ENCODE measurements at places on chromosomes 12 and 14.
A peak's percentile ranks its signal among the peaks of the same experiment; 100 is the strongest.

GRCh38 chr14:86756521-86757190, 1226.7 kb downstream of the FLRT2 start:
- DNase-seq: no peak

GRCh38 chr12:110846615-110847566, at the start of gene CCDC63:
Gene CCDC63 (plus strand): TSS chr12:110846987. CDS start chr12:110852955, 5,968 bp downstream.
- DNase-seq: peak; percentile 36

DNA sequence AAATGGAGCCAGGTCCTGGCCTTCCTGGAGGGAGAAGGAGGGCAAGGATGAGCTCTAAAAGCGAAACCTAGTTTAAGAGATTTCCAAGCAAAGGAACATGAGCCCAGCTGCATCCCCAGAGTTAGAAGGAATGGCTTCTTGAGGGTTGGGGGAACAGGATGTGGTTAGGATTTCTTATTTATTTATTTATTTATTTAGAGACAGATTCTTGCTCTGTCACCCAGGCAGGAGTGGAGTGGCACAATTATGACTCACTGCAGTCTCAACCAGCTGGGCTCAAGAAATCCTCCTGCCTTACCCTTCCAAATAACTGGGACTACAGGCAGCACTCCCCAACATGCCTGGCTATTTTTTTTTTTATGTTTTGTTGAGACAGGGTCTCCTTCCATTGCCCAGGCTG, 25.3 kb upstream of the TMEM106C start:
- no peak for DNase-seq

DNA sequence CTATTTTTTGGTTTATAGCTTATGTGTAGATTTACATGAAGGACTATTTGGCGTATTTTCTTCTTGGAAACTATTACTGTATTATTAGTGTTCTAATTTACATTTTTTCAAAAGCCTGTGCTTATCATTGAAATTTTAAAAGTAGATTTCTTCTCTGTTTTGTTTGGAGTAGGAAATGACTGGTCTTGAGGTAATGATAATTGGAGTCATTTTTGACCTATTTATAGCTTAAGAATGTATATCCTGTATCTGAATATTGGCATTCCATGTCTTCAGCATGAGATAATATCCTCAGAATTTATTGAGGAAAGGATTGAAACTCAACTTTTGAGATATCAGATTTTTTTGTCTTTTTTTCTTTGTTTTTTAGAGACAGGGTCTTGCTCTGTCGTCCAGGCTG, 193.4 kb downstream of the ERC1 start:
- DNase-seq: no peak

GRCh38 chr12:71848212-71848611, 8.7 kb downstream of the TBC1D15 start:
- DNase-seq: no peak

DNA sequence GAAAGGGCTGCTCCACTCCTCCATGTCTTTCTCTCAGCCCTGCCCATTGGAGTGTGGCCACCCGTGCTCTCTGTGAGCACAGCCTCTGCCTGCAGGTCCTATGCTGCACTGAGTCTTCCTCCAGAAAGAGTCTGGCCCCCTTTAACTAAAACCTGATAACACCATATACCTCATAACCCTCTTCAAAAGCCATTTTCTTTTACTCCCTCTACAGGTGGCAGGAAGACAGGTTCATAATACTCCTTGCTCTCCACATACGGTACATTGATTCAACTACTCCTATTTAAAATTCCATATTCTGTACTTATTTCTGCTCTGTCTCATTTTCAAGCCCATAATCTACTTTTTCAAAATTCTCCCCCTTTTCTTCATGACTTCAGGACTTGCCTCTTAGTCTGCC, 144.0 kb downstream of the HELB start:
- DNase-seq: no peak

DNA sequence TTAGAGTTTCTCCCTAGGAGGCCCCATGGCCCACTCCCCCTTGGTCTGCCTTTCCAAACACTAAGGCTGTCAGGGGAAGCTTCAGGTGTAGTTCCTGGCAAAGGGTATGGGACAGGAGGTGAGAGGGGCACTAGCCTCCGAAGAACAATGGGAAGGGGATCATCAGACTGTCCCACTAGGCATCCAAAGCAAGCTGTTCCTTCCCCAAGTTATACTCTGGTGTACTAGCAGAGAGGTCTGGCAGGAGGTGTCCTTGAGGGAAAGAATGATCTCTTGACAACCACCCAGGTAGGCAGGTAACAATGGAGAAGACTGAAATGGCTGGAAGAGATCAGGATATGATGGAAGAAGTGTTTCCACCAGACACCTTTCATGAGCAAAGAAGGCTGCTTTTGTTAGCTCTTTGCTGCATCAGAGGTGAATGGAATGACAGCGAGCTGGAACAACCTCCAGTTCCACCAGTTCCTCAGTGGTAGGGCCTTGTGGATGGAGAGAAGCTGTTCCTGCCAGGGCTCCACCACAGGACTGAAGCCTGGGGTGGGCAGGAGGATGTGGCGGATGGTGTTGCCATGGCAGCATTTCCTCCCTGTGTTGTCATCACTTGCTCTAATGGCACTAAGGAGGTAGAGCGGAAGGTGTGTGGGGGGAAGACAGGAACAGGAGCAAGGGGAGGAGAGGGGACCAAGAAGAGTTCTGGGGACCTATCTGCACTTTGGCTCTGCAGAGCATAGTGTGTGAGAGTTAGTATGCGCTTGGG, 2.3 kb upstream of the AGAP2 start:
- no peak for DNase-seq

- no peak for DNase-seq
These were observed 500.4 kb downstream of the GALC start for GRCh38 chr14:87492561-87492960.

DNA sequence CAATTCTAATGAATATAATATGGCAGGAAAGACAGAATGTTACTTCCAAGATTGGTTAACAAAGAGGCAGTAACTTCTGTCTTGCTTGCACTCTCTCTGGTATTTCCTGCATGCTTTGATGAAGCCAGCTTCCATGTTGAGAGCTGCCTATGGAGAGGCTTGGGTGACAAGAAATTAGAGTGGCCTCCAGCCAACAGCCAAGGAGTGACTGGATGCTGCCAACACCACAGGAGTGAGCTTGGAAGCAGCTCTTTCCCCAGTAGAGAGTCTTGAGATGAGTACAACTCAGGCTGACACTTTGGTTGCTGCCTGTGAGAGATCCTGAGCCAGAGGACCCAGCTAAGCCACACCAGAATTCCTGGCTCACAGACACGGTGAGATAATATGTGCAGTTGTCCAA, 183.1 kb downstream of the RMST start:
- DNase-seq: no peak

DNA sequence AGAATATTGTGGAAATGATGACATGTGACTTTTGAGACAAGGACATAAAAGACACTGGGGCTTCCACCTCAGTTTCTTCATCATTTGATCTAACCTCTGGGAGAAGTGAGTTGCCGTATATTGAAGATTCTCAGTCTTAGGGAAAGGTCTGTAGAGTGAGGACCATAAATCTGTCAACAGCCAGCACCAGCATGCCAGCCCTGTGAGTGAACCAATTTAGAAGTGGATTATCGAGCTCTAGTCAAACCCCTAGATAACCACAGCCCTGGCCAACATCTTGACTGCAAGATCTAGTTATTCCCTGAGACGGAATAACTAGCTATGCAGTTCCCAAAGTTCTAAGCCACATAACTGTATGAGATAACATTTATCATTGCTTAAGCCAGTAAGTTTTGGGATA, 108.8 kb upstream of the PTPRR start:
- no peak for DNase-seq

- DNase-seq: no peak
These were observed 1.4 kb downstream of the RAN start for GRCh38 chr12:130873106-130873795.

DNA sequence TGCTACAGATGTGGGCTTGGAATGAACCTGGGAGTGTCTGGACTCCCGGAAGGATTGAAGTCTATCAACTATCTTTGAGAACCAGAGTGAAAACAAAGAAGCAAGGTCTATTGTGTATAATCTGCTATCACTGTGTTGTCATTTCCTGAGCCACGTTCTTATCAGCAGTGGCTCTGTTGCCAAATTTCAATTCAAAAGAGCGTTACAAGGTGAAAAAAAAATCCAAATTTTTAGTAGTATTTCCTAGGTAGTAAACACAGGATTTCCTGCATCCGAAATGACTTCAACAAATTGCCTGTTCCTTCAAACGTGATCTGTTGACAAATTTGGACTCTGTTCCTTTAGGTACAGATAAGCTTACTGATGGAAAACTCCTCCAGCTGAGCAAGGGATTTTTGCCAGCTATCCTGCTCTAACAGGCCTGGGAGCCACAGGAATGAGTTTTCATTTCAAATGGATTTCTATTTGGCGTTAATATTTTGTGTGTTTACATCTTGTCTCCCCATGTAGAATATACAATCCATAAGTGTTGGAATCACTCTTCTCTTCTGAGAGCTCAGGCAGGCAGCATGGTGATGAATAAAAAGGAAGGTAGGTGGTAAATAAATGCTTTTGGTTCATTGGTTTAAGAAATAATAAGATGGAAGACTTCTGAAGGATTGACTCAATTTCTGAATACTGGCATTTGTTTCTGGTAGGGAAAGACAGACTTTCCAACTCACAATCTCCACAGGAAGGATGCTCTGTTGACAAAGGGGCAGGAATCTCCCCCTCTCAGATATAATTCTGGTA, 58.5 kb downstream of the GPR135 start:
- DNase-seq: no peak

DNA sequence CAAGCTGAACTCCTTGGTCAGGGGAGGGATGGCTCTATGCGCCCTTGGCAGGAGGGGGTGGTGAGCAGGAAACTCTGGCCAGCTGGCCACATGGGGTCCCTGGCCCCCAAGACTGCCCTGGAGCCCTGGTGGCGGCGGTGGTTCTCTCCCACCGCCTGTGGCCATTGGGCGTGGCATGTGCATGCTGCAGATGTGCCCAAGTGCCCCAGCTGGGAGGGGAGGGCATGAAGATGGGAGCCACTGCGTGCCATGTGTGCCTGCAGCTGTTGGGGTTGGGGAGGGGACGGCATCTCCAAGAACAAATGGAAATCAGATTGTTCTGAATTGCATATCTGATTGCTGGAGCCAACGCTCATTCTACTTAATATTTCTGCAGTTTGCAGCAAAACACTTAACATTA, 115.7 kb upstream of the IGF1 start:
- DNase-seq: no peak

GRCh38 chr12:47105914-47106674, 26.3 kb upstream of the AMIGO2 start:
- DNase-seq: peak; percentile 74

DNA sequence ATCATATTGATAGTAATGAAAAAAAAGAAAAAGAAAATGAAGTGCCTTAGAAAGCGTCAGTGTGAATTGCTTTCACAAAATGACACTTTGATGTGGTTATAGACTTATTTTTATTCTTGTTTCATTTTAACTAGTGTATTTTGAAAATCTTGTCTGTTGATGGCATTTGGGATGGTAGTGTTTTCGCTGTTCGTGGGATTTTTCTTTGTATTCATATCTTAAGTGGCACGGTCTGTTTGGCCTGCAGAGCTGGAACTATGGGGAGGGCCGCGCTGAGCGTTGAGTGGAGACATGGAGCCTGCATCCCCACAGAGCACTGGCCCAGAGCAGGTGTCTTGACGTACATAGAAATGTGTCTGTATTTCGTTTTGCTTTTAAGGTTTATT, 61.6 kb downstream of the WDR20 start:
- DNase-seq: no peak

DNA sequence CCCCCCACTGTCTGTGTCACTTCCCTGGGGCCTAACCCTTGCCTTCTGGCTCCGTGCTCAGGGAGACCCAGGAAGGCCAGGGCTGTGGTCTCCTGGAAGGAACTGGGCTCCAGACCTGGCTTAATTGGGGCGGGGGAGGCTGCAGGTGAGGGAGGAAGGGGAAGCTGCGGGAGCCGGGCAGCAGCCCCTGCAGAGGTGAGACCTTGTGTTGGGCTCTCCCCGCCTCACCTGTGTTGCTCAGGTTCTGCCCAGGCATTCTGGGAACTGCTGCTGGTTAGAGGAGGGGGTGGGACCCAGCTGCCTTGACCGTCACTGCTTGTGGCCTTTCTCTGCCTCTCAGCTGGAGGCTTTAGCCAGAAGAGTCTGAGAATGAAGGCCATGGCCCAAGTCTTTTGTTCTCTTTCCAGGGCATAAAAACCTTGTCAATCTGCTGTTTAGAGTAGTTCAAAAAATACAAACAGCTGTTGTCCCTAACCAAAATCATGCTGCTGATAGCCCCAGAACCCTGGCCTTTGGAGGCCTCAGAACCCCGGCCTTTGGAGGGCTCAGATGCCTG, 247.6 kb downstream of the CHST11 start:
- no peak for DNase-seq

DNA sequence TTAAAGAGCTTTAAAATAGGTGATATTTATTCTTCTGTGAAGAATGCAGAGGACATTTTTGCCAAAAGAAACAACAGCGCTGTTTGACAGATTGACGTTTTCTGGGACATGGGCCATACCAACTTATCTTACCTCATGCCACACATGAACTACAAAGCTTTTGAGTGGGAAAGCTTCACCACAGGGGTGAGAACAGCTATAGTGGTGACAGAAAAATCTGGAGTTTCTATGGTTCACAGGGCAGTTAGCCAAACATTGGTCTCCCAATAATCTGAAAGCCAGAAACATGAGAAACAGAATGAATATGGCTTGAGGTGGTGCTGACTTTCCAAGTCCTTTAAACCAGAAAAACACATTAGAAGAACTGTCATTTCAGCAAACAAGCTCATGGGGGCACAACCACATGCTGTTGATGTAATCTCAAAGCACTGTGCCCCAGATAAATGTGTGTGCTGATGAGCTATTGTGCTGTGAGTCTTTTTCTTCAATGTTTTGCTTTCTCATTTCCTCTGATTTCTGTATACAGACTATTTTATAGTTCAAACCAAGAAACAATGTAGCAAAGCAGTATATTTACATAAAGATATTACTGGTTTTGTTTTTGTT, 905.4 kb downstream of the SLC16A7 start:
- DNase-seq: no peak

DNA sequence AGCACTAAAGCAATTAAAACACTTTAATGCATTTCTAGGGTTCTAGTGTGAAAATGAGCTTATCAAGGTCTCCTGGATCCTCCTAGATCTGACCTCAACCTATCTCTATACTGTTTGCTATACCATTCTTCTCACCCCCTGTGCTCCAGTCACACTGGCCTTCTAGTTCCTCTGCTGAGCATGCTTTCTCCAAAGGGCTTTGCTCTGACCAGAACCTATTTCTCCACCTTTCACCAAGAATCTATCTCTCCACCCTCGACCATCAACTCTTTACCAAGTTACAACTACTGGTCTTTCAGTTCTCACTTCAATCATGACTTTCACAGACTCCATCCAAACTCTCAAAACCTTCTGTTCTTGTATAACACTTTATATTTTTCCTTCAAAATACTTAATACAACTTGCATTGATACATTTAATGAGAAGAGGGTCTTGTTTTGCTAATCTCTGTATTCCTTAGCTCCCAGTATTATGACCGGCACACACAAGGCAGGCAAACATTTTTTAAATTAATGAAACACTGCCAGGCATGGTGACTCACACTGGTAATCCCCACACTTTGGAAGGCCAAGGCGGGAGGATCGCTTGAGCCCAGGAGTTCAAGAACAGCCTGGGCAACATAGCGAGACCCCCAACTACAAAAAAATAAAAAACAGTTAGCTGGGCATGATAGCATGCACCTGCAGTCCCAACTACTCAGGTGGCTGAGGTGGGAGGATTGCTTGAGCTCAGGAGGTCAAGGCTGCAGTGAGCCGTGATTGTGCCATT, 22.8 kb downstream of the PPP1R12A start:
- DNase-seq: no peak
